ENCODE measurements at places on chromosomes 16 and 17. TPM values are rescaled to one million over a fixed set of nuclear protein-coding genes. Genes with fewer than 3 reads are reported as not detected.

- H3K4me1 ChIP-seq = peaks cover 13% of the 10 kb centered on the region
- no peaks in the 10 kb centered on the region for H3K36me3 ChIP-seq
- DNase-seq = no peak
- H3K27me3 ChIP-seq = no peaks in the 10 kb centered on the region
- no peak overlapping the region for H3K4me3 ChIP-seq
Observed at GRCh38 chr17:27458524-27458908, 2.3 kb downstream of the KSR1 start.

USP31 gene
- 0.20 TPM for polyA plus RNA-seq

- H3K27me3 ChIP-seq = no peaks in the 10 kb centered on the region
- no peak overlapping the region for H3K4me3 ChIP-seq
Observed at GRCh38 chr17:2343421-2343820, 6.1 kb downstream of the SGSM2 start.

GRCh38 chr17:51439395-51440229, 179.3 kb downstream of the UTP18 start:
- H3K4me3 ChIP-seq = no peak overlapping the region
- H3K36me3 ChIP-seq = no peaks in the 10 kb centered on the region
- no peaks in the 10 kb centered on the region for H3K27me3 ChIP-seq
- H3K27ac ChIP-seq = no peak overlapping the region
- DNase-seq = no peak

RNF222 gene
- 0.16 TPM for polyA plus RNA-seq

GRCh38 chr17:57667461-57667923, 77.6 kb downstream of the CCDC182 start:
- H3K36me3 ChIP-seq = no peaks in the 10 kb centered on the region

NTN3 gene
- polyA plus RNA-seq = not detected

GRCh38 chr17:79948406-79948944, 87.2 kb downstream of the TBC1D16 start:
- no peaks in the 10 kb centered on the region for H3K36me3 ChIP-seq
- H3K27ac ChIP-seq = no peak overlapping the region
- H3K27me3 ChIP-seq = no peaks in the 10 kb centered on the region

DNA sequence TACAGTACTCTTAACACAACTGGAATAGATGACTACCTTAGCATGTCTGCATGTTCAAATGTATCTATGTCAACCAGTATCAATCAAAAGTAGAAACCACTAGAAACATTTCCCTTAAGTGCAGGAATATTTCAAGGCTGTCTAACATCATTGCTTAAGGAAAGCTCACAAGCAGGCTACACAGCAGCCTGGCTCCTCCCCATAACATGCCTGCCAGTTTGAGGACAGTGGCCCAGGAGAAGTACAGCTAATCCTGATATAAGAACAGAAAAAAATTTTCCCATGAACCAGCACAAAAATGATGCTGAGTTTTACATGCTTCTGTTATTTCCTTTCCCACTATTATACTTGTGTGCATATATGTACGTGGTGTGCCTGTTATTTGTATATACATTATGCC, 175.1 kb downstream of the MYO1D start:
- H3K4me1 ChIP-seq = no peaks in the 10 kb centered on the region
- no peaks in the 10 kb centered on the region for H3K27me3 ChIP-seq
- H3K4me3 ChIP-seq = no peak overlapping the region
- no peaks in the 10 kb centered on the region for H3K36me3 ChIP-seq
- H3K27ac ChIP-seq = no peak overlapping the region

DNA sequence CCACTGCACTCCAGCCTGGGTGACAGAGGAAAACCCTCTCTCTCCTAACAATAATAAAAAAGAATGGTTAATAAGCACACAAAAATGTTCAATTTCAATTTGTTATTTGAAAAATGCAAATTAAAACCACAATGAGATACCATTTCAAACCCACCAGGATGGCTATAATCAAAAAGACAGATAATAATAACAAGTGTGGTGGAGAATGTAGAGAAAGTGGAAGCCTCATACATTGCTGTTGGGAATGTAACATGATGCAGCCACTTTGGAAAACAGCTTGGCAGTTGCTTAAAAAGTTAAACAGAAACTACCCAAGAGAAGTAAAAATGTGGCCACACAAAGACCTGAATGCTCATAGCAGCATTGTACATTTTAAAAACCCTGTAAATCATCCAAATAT, 51.8 kb upstream of the MAP3K14 start:
- H3K4me1 ChIP-seq = no peaks in the 10 kb centered on the region
- no peak for DNase-seq
- no peak overlapping the region for H3K27ac ChIP-seq
- H3K27me3 ChIP-seq = no peaks in the 10 kb centered on the region
- H3K36me3 ChIP-seq = no peaks in the 10 kb centered on the region

DNA sequence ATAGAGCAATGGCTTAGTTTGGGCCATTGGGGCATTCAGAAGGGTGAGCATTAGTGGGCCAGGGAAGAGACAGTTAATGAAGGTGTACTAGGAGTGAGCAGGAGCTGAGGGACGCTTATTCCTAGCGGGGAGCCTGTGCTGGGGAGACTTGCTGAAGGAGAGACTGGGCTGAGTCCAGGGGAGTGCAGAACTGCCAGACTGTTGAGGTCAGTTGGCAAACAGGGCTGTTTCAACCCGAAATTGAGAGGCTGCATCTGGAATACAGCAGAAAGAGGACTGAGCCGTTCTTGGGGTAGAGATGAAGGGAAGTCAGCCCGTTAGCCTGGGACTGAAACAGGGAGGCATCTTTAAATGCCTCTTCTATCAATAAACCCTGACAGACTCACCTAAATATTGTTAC, 33.2 kb downstream of the MAP2K6 start:
- no peaks in the 10 kb centered on the region for H3K4me1 ChIP-seq
- no peak overlapping the region for H3K4me3 ChIP-seq
- H3K27ac ChIP-seq = no peak overlapping the region
- DNase-seq = no peak

DNA sequence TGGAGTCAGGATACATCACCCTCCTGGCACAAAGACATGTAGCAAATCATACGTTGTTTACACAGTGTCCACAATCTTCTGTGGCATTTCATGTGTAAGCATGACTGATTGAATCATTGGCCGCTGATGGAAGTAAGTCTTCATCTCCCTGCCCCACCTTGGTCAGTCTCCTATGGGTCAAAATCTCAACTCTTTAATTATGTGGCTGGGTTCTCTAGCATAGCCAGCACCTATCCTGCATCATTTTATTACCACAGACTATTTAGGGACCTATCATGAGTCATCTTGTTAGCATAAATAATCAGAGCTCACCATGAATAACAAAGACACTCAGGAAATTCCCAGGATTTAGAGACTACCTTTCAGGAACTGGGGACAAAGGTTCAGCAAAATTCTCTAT, 15.9 kb downstream of the TANC2 start:
- no peak overlapping the region for H3K4me3 ChIP-seq
- H3K36me3 ChIP-seq = no peaks in the 10 kb centered on the region
- no peak overlapping the region for H3K27ac ChIP-seq
- no peaks in the 10 kb centered on the region for H3K27me3 ChIP-seq

HOXB3 gene
- polyA plus RNA-seq = 0.11 TPM

KRTAP4-5 gene
- polyA plus RNA-seq = not detected

DNA sequence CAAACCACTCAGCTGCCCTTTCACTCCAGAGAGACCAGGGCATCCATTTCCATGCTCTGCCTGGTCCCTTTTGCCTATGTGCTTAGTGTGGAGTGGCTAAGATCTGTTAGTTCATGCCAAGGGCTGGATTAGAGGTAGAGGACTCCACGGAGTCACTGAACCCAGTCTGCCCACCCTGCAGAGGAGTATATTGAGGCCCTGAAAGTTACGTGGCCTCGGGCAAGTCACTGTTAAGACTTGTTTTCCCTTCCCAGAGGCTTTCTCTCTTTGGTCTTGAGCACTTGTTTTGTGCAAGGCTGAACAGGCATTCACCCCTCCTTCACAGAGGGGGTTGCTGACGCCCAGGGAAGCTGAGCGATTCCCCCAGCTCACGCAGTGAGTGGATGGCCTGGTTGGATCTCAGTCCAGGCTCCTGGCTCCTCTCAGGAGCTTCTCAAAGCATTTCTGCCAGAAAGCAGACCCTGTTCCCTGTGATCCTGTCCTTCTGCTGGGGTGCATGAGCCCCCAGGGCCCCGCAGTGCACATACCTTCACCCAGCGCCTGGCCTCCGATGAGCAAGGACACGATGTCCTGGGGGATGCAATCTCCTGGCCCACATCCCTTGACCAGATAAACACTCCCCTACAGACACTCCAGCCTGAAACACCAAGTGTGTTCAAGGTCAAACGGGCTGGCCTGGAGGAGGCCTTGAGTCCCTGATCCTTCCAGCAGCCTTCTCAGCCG, 153.4 kb upstream of the GSE1 start:
- H3K27me3 ChIP-seq = no peaks in the 10 kb centered on the region
- no peaks in the 10 kb centered on the region for H3K4me1 ChIP-seq
- H3K36me3 ChIP-seq = no peaks in the 10 kb centered on the region
- no peak for DNase-seq
- H3K27ac ChIP-seq = no peak overlapping the region

DNASE1L2 gene
- polyA plus RNA-seq = not detected

- no peak overlapping the region for H3K27ac ChIP-seq
- H3K4me3 ChIP-seq = no peak overlapping the region
- no peak for DNase-seq
- H3K4me1 ChIP-seq = no peaks in the 10 kb centered on the region
- H3K36me3 ChIP-seq = no peaks in the 10 kb centered on the region
Observed at GRCh38 chr17:34820922-34821321, 140.3 kb downstream of the CCT6B start.

HOXB9 gene
- polyA plus RNA-seq = not detected

TP53TG3B gene
- polyA plus RNA-seq = not detected

DNA sequence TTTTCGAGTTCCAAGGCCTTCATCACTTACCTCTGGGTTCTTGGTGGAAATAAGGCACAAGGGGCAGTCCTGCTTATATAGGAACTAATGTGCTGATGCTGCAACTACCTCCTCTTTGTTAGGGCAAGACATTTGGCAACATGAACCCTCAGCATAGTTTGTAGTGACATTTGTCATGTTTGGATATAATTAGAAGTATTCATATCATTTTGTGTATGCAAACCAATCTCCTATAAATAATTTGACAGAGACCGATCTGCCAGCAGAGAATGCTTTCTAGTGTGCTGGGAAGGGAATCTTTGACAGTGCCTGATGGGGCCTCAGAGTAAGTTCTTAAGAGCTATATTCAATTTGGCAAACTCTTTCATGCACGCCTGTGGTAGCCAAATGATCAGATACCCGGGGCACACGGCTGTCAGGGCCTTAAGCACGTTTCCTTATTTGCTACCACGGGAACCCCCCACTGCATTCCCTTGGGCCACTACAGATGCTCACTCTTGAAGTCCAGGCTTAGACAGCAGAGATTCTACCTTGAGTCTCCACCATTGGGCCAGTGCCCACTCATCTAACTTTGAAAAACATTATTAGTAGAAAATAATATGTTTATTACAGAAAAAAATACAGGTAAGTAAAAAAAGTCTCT, at the start of gene MYH8:
TSS of gene MYH8 (minus strand) at position 51 of the 643 bp plus-strand sequence. CDS start 1,723 bp downstream, outside the sequence.
- H3K4me1 ChIP-seq = no peaks in the 10 kb centered on the region
- no peaks in the 10 kb centered on the region for H3K36me3 ChIP-seq
- H3K4me3 ChIP-seq = no peak within 1 kb of the TSS

GRCh38 chr17:81406117-81406953, 11.1 kb downstream of the BAHCC1 start:
- no peaks in the 10 kb centered on the region for H3K4me1 ChIP-seq
- no peak overlapping the region for H3K27ac ChIP-seq
- no peaks in the 10 kb centered on the region for H3K36me3 ChIP-seq

CDYL2 gene
- 0.72 TPM for polyA plus RNA-seq

DNA sequence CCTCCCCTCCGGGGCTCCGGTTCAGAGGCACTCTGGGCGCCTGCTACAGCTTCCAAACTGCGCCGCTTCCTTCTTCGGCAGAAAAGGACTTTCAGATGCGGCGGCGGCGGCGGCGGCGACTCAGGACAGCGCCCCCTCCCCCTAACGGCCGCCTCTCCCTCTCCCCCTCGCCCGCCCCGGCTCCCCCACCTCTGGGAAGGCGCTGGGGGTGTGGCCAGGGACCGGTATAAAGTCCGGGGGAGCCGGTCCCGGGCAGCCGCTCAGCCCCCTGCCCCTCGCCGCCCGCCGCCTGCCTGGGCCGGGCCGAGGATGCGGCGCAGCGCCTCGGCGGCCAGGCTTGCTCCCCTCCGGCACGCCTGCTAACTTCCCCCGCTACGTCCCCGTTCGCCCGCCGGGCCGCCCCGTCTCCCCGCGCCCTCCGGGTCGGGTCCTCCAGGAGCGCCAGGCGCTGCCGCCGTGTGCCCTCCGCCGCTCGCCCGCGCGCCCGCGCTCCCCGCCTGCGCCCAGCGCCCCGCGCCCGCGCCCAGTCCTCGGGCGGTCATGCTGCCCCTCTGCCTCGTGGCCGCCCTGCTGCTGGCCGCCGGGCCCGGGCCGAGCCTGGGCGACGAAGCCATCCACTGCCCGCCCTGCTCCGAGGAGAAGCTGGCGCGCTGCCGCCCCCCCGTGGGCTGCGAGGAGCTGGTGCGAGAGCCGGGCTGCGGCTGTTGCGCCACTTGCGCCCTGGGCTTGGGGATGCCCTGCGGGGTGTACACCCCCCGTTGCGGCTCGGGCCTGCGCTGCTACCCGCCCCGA, at the start of gene IGFBP4:
TSS of gene IGFBP4 (plus strand) at position 255 of the 792 bp plus-strand sequence. CDS start at position 541, 286 bp downstream.
- H3K4me1 ChIP-seq = peaks cover 24% of the 10 kb centered on the region
- H3K4me3 ChIP-seq = peak within 1 kb of the TSS; percentile 21
- no peaks in the 10 kb centered on the region for H3K36me3 ChIP-seq
- peak; percentile 80 for DNase-seq
- no peaks in the 10 kb centered on the region for H3K27me3 ChIP-seq

DNA sequence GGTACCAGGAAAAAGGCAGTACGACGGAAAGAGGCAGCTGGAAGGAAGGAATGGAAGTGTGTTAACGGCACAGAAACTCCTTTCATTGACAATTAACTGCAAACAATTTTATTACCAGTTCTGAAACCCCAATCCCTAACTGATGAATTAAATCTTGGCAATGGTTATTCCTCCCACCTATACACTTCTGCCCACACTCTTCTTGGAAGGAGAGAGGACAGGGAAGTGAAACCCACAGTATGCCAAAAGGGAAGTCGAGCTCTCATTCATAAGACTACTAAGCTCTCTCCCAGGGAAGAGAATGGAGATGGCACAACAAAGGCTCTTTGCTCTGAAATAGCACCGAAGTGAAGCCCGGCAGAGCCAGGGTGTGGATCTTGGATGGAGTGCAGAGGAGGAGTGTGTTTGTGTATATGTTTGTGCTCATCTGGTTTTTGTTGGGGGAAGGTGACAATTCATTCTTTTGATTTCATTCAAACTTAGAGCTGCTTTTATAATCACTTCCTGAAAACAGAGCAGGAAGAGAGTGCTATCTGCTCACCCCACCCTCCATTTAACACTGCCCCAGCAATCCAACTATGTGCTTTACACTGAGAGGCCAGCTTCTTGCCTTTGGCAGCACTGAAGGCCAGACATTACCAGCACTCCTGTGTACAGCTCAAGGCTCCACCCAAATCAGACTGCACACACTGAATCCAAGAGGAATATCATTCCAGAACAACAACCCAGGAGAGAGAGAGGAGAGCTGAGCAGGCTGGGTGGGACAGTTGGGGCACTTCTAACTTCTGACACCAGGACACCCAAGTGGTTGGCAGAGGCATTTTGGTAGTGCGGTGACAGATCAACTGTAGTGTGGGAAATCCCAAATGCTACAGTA, 68.7 kb downstream of the HIC1 start:
- no peak overlapping the region for H3K27ac ChIP-seq
- H3K27me3 ChIP-seq = no peaks in the 10 kb centered on the region
- no peak overlapping the region for H3K4me3 ChIP-seq
- no peak for DNase-seq

FKBP10 gene
- not detected for polyA plus RNA-seq

- no peak for DNase-seq
- H3K4me1 ChIP-seq = peaks cover 62% of the 10 kb centered on the region
- peaks cover 16% of the 10 kb centered on the region for H3K36me3 ChIP-seq
Observed at GRCh38 chr17:49218941-49219913, 8.7 kb downstream of the ABI3 start.
